CD4-positive, CD25-positive, alpha-beta regulatory T cell (primary cell): ENCODE measurements at places on chromosomes 5 and 9.

DNA sequence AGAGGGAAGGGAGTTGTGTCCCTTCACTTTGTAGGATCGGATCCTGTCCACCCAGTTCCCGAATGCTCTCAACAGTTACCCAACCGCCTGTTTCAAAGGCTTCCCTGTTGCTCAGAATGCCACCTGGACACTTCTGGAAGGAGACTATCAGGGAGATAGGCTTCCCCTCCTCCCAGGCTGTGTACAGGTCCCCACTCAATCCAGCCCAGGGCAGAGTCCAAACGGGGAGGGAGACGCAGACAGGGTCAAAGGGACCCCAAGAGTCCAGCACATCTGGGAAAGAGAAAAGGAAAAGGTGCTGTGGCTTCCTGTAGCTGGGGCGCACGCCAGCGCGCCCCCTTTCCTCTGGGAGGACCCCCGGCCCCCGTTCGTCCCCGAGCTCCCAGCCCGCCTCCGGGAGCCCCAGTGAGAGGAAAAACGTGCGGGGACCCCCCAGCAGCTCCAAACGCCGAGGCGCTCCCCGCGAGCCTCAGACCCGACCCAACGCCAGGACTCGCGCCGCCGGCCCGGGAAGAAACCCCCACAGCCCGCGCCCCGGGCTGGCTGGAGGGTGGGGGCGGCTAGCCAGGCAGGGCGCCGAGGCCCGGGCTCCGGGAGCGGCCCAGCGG, 640 bp downstream of the SURF4 start:
- DNase-seq, result no peak

DNA sequence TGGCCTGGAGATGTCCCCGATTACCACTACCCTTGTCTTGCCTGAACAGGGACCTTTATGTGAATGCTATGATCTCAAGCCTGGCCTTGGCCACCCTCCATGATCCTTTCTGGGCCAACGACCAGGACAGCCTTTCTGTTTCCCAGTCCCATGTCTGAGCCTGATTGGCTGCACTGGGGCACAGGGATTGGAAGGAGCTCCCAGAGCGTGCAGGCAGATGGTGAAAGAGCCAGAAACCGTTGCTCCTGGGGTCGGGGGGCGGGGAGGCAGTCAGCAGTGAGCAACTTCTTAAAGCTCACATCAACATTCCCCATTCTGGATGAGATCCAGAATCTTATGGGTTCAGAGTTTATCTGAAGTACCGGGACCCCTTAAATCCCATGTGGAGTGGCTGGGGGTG, 84.4 kb downstream of the INSYN2B start:
- DNase-seq, result no peak

GRCh38 chr9:34282096-34282495, 47.0 kb downstream of the KIF24 start:
- no peak for DNase-seq

DNA sequence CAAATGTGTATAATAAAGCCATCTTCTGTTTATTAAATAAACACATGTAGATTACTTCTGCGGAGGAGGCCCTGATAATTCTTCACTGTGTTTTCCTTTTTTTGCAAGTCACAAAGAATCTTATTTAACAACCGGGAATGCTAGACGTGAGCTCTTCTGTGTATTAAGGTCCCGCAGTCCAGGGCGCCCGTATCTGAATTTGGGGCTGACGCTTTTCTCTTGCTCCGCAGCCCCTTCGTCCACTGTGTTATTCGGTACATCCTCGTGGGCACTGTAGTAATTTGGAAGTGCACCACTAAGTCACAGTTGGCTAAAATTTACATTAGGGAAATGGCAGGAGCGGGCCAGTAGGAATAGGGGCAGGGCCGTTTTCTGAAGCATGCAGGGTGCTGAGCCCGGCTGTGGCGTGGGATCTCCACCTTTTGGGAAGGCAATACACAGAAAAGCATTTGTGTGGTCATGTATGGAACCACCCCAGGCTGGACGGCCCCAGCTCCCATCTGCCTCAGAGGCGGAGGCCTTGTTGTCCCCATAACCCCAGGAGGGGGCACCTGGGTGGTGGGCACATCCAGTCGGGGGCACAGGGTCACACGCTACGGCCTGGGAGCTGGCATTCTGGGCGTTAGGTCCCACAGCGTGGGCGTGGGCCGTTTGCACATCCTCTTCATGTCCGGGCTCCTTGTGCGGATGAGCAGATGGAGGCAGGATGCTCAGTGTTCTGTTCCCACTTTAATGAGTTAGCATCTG, 258.7 kb upstream of the IRX4 start:
- no peak for DNase-seq

DNA sequence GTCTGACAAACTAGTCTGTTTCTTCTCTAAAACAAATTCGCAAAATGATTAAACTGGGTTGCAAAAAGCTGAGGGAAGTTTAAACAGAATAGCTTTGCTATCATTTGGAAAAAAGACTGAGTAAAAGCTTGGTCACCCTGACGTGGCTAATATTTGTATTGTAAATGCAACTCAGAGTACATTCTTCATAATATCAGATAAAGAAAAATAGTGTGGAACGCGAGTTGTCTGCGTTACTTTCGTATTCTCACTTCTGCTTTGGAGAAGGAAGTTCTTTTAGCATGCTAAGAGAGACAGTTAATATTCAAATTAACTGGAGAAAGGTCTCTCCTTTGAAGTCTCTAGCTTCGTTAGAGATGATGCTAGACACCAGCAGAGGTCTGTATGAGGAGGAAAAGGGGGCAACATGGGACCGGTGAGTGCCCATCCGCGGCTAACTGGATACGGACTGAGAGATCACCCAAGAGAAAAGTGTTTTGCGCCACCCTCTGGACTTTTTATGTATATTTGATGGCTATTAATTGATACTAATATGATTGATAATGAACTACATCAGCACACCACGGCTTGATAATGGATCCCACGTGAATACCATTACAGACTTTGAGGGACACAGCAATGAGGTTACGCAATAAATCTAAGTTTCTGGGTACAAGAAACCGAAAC, 2.9 kb upstream of the CNTRL start:
- DNase-seq, result peak; percentile 55

DNA sequence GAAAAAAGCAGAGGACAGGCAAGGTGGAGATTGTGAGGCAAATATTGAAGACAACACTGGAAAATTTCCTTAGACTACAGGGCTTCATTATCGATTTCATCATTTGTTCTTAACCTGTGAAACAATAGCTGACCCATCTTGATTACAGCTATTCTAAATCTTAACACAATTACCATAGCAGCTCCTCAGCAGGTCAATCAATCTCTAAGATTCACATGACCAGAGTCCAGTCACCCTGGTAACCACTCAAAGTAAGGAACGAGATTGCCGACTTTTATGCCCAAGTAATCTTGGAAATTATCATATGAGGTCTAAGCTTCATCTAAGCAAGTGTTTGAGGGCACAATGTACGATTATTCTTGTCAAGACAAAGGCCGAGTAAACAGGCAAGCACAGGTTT, 93.8 kb downstream of the TTC39B start:
- no peak for DNase-seq

GRCh38 chr9:12394105-12394504, 299.1 kb upstream of the TYRP1 start:
- DNase-seq, result no peak

DNA sequence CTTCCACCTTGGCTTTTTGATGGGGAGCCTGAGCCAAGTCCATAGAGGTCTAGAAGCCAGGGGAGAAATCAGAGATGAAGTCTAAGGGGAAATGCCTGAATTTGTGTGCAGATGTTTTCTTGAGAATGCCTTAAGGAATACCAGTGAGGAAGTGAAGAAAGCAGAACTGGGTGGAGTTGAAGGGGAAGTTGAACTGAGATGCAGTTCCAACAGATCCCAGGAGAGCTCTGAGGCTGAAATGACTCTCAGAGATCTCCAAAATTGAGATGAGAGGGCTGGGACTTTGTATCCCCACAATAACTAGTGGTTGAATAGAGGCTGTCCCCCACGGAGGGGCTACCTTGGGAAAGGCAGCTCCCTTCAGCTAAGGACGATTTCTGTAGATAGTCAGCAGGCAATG, 197.1 kb downstream of the ZNF462 start:
- DNase-seq, result no peak

GRCh38 chr5:143525176-143525575, 121.7 kb upstream of the NR3C1 start:
- DNase-seq, result no peak

GRCh38 chr5:82766206-82766605, 311.0 kb downstream of the TMEM167A start:
- DNase-seq, result no peak

DNA sequence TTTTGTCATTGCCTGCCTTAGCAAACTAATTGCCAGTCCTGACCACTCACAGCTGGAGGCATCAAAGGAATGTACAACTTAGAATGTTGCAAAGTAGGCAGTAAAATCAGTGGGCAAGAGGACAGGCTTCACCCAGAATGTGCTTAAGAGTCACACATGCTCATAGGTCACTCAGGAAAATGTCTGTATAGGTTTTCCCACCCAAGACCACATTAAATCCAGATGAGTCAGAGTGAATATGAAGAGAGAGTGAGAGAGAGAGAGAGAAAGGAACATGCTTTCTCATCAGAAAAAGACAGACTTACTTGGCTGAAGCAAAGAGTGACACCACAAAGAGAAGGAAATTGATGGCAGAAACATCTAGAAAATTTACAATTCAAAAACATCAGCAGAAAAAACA, 37.9 kb downstream of the PLEKHG4B start:
- DNase-seq, result no peak

- no peak for DNase-seq
Observed at GRCh38 chr9:130860458-130861316, 25.6 kb downstream of the ABL1 start.

- DNase-seq, result no peak
Observed at GRCh38 chr5:1948663-1949191, 66.0 kb upstream of the IRX4 start.

- DNase-seq, result no peak
Observed at GRCh38 chr9:113997610-113998009, 80.5 kb downstream of the AMBP start.

- DNase-seq, result no peak
Observed at GRCh38 chr9:112846528-112847488, 43.9 kb downstream of the SLC46A2 start.

DNA sequence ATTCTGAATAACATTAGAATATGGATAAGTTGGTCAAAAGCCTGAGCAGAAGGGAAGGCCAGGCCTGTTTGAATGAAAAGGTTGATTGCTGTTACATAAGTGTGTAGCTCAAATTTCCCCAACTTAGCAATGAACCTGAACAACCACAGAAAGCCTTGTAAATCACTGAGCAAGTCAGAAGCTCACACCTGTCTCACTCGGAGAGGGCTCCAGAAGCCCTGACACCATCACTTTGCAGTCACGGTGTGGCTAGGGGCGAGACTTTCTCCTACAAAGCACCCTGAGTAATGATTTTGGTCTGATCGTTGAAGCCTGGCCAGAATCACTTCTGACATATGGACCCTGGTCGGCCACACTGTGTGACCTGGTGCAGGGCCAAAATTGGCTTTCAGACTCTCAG, 62.0 kb downstream of the MTX3 start:
- no peak for DNase-seq

DNA sequence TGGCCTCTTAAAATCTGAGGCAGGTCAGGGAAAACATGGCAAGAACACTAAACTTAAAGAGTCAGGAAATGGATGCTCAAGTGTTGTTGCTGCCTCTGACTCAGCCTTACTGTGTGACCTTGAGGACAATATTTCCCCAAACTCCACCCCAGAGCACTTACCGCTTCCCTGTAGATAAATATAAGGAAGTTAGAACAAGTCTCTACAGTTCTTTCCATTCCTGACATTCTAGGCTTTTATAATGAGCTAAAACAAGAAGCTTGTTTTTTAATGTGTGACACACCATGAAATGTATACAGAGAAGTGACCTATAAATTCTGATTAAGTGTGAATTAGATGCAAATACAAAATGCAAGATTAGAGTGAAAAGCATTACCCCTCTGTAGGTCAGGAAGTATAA, 129.3 kb downstream of the GRIA1 start:
- DNase-seq, result no peak

DNA sequence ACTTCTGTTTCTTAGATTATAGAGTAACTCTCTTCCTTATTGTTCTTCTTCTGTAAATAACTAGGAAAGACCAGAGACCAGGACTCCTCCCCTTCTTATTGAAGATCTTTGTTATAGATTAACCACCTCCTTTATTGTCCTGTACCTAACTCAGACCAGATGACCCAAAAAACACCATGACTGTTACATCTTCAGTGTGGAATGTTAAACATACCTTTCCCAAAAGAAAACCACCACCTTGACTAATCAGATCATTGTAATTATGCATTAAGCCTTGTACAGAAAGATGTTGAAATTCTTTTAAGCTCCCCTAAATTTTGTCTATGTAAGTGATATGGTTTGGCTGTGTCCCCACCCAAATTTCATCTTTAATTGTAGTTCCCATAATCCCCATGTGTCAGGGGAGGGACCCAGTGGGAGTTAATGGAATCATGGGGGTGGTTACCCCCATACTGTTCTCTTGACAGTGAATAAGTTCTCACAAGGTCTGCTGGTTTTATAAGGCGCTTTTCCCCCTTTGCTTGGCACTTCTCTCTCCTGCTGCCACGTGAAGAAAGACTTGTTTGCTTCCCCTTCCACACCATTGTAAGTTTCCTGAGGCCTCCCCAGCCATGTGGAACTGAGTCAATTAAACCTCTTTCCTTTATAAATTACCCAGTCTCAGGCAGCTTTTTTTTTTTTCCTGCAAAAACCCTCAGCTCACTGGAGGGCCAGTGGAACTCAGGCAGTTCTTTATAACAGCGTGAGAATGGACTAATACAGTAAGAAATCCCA, 26.3 kb downstream of the ARSB start:
- no peak for DNase-seq

- DNase-seq, result peak; percentile 60
Observed at GRCh38 chr9:89464300-89464901, 33.5 kb downstream of the SEMA4D start.

GRCh38 chr9:136021872-136022681, 60.9 kb upstream of the UBAC1 start:
- no peak for DNase-seq

- no peak for DNase-seq
Observed at GRCh38 chr9:89606624-89607311, 2.0 kb downstream of the GADD45G start.

DNA sequence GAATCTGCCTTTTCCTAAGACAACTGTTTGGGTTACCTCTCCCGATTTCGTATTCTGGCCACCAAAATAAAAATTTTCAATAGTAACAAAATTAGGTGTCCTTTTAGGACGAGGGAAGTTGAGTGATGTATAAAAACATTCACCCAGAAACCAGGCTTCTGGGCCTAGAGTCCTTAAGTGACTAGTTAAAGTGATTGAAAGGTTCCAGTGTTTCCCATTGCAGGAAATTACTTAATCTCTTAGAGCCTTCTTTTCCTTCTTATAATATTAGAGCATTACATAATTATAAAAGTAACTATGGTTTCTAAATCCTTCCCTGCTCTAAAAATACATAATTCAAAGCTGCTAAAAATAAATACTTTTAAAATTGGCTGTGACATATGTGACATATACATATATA, 7.3 kb downstream of the MCIDAS start:
- DNase-seq, result no peak

DNA sequence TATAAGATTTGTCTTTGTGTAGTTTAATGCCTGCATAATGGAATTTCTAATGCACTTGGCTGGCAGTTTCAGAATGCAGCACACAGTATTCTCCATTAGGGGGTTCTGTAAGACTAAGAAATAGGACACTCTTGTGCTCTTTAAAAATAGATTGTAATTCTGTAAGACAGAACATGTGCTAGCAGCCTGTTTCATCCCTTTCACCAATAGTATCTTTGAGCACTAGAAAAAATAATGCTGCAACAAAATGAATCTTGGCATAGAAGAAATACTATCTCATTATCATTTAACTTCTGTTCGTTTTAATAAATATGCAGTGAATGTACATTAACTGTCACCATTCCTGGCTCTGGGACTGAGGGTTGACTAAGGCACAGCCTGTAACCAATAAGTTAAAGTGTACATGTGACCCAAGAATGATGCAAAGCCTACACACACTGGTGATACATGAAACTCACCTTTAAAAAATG, 23.8 kb upstream of the ZNF622 start:
- no peak for DNase-seq
